ENCODE measurements at places on chromosomes 4 and X.

DNA sequence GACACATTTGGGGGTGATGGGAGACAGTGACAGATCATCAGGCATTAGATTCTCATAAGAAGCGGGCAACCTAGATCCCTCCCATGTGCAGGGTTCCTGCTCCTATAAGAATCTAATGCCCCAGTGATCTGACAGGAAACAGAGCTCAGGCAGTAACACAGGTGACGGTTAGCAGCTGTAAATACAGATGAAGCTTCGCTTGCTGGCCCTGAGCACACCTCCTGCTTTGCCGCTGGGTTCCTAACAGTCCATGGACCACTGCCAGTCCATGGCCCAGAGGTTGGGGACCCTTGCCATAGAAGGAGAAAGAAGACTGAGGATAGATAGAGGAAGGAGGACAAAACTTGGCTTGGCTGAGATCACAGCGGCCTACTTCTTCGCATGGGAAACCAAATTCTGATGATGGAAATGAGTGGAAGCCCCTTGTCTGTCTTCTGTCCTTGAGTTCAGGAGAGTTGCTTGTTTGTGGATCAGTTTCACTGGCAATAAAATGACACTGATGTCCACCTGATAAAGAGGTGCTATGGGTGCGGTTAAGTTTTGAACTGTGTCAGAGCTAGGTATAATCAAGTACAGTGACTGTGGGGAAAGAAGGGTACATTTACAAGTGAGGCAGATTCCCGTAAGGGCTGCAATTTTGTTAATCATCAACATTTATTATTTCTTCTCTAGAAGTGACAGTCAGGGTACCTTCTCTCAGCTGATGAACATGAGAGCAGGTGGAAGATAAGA, 1.7 kb upstream of the TIFA start:
- H3K4me3 ChIP-seq = no peak overlapping the region
- peak overlapping the region; percentile 81 for H3K27ac ChIP-seq
- peak; percentile 69 for DNase-seq
- no peaks in the 10 kb centered on the region for H3K27me3 ChIP-seq
- no peaks in the 10 kb centered on the region for H3K36me3 ChIP-seq
- H3K4me1 ChIP-seq = peaks cover 13% of the 10 kb centered on the region

GRCh38 chr4:2484993-2485392, 16.1 kb downstream of the RNF4 start:
- peak overlapping the region; percentile 92 for H3K27ac ChIP-seq
- H3K27me3 ChIP-seq = no peaks in the 10 kb centered on the region
- peaks cover 1% of the 10 kb centered on the region for H3K36me3 ChIP-seq

DNA sequence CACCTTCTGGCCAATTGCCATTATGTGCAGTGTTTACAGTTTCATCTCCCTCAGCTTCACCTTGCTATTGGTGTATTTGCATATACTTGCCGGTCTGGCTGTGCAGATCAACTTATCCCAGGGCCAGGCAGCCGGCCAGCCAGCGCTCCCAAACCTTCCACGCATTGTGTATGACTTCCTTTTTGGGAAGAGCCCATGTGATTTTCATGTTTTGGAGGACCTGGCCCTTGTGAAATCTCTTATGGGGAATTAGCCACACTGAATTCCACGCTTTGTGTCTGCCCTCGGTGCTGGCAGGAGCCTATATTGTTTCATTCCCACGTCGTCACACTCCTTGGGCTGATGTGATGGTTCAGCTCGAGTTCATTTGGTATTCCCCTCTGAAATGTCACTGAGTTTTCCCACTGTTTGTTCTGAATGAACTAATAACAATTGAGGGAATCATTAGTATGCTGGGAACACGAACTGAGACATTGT, 6.0 kb upstream of the PDLIM3 start:
- H3K4me1 ChIP-seq = no peaks in the 10 kb centered on the region
- no peak overlapping the region for H3K4me3 ChIP-seq
- H3K27me3 ChIP-seq = no peaks in the 10 kb centered on the region

DNA sequence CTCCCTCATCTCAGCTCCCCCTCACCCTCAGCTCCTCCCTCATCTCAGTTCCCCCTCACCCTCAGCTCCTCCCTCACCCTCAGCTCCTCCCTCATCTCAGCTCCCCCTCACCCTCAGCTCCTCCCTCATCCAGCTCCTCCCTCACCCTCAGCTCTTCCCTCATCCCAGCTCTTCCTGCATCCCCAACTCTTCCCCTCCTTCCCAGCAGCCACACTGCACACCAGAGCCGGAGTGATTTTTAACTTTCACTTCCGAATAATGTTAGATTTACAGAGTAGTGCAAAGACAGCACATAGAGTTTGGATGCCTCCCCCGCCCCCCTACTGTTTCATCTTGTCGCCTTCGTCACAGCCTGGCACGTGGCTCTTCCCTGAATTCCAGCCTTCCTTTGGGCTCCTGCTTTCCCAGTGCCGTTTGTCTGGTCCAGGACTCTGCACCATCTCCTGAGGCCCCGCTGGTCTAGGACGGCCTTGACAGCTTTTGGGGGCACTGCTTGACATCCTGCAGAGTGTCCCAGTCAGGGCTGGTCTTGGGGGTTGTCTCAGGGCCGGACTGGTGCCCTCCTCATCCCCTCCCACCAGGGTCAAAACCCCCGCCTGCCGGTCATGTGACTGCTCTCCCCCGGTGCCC, 110.2 kb downstream of the FAM53A start:
- no peaks in the 10 kb centered on the region for H3K36me3 ChIP-seq
- H3K4me3 ChIP-seq = no peak overlapping the region
- H3K27me3 ChIP-seq = peaks cover 4% of the 10 kb centered on the region

DNA sequence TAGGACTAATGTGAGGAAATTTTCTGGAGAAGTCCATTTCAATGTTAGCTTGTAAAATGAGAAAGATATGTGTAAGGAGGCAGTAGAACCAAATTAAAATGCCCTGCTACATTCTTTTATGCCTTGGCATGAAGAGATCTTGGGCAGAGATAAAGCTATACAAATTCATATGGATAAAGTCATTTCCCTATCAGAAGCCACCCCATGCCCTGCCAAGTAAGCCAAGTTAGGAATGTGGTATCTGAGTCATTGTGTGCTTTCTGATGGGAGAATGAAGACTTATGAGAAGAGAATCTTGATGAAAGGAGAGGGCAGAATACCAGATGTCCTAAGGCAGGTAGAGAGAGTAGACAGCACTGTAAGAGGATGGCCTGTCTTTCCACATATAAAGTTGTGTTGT, 83.7 kb downstream of the TEX13A start:
- H3K4me1 ChIP-seq = no peaks in the 10 kb centered on the region
- H3K27ac ChIP-seq = no peak overlapping the region
- DNase-seq = no peak
- H3K36me3 ChIP-seq = no peaks in the 10 kb centered on the region
- no peak overlapping the region for H3K4me3 ChIP-seq

- DNase-seq = peak; percentile 80
- no peak overlapping the region for H3K4me3 ChIP-seq
- H3K27me3 ChIP-seq = no peaks in the 10 kb centered on the region
- H3K27ac ChIP-seq = no peak overlapping the region
- H3K36me3 ChIP-seq = peaks cover 2% of the 10 kb centered on the region
These were observed 28.6 kb downstream of the HADH start for GRCh38 chr4:108018040-108018883.

- no peaks in the 10 kb centered on the region for H3K27me3 ChIP-seq
- no peak overlapping the region for H3K27ac ChIP-seq
- DNase-seq = peak; percentile 23
- H3K4me1 ChIP-seq = no peaks in the 10 kb centered on the region
These were observed 16.3 kb upstream of the DRD5 start for GRCh38 chr4:9765091-9765490.

DNA sequence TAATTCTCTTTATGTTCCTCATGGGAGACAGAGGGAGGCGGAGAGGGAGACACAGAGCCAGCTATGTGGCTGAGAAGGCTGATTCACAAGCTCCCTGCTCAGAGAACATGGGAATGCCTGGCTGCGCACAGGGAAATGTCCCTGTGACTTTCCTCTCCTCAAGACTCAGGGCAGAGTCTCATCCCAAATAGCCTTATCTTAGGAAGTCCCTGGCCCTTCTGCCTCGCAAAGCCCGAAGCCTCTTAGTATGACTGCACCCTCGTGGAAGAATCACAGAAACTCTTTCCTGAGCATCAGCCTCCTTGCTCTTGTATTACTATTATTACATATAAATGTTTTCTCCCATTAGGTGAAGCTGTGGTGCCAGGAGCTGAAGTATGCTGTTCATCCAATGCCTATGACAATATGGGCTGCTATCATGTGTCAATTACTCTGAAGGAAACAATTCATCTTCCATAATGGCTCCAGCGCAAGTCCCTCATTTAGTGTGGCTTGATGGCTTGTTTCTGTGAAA, 230.5 kb downstream of the MGST2 start:
- H3K36me3 ChIP-seq = no peaks in the 10 kb centered on the region
- H3K27me3 ChIP-seq = no peaks in the 10 kb centered on the region
- no peak for DNase-seq
- peaks cover 3% of the 10 kb centered on the region for H3K4me1 ChIP-seq
- no peak overlapping the region for H3K4me3 ChIP-seq

DNA sequence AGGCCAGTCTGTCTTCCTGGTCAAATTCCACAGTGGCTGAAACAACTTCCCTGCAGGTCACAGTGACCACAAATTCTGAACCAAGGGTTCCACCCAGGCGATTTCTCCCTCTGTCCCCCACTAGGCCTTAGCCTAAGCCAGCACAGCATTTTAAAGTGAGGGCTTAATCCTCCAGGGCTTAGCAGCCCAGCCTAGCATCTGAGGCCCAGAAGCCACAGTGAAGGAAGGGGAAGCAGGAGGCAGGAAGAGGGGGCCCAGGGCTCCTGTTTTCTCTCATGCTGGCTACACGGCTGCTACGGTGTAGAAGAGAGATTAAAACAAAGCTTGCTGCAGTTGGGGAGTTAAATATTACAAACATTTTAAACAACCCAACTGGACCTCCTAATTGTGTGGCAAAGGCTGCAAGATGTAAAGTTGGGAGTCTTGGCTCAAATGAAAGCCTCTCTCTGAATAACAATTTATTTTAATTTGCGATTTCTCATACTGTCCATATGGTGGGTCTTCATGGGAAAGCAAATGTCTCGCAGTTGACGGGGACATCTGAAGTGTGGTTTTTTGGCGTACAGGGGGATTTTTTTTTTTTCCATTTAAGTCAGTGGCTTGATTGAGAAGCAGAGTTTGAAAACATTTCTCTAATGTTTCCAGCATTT, 170.8 kb upstream of the RAI2 start:
- DNase-seq = no peak
- peaks cover 3% of the 10 kb centered on the region for H3K27me3 ChIP-seq
- no peak overlapping the region for H3K4me3 ChIP-seq
- no peak overlapping the region for H3K27ac ChIP-seq
- H3K4me1 ChIP-seq = no peaks in the 10 kb centered on the region

GRCh38 chr4:184434501-184435066, 39.8 kb downstream of the IRF2 start:
- H3K4me1 ChIP-seq = peaks cover 10% of the 10 kb centered on the region
- no peak for DNase-seq
- H3K4me3 ChIP-seq = no peak overlapping the region
- no peak overlapping the region for H3K27ac ChIP-seq
- no peaks in the 10 kb centered on the region for H3K27me3 ChIP-seq
- H3K36me3 ChIP-seq = no peaks in the 10 kb centered on the region

DNA sequence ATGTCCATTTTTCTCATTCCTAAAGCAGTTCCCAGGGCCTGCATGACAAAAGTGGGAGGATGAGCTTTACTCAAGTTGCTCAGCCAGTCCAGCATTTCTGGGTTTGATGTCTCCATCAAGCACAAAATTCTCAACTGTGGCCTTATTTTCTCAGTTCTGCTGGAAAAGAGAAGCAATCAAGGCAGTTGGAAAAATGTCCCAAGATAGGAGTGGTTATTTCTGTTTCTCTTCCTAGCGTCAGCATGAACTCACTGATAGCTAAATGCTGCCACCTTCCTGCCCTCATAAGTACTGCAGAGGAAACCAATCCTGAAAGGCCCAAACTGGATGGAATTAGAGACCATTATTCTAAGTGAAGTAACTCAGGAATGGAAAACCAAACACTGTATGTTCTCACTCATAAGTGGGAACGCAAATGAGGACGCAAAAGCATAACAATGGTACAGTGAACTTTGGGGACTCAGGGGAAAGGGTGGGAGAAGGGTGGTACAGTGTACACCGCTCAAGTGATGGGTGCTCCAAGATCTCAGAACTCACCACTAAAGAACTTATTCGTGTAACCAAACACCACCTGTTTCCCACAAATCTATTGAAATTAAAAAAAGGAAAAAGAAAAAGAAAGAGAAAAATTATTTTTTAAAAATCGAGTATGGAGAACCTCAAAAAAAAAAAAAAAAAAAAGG, 29.6 kb downstream of the ADH7 start:
- H3K27me3 ChIP-seq = no peaks in the 10 kb centered on the region
- H3K4me1 ChIP-seq = peaks cover 46% of the 10 kb centered on the region
- H3K27ac ChIP-seq = peak overlapping the region; percentile 74
- no peak overlapping the region for H3K4me3 ChIP-seq

GRCh38 chr4:141705747-141706377, 69.5 kb downstream of the IL15 start:
- no peak for DNase-seq
- no peaks in the 10 kb centered on the region for H3K27me3 ChIP-seq
- no peak overlapping the region for H3K4me3 ChIP-seq

DNA sequence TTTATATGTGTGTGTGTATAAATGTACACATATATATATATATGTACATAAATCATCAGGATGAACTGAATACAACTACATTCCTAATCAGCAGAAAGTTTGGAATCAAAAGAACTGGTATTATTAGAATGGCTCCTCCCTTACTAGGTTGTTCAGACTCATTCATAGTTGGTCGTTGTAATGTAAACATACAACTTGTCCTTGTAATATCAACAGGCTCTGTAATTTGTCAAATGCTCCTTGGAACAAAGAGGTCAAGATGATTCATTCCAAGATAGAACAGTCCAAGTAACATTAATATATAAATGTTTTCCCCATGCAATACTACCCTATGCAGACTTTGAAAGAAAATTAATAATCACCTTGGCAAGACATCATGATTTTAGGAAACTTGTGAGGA, 351.4 kb upstream of the SMIM31 start:
- no peak overlapping the region for H3K4me3 ChIP-seq
- H3K4me1 ChIP-seq = no peaks in the 10 kb centered on the region
- no peak for DNase-seq
- no peak overlapping the region for H3K27ac ChIP-seq

- H3K36me3 ChIP-seq = no peaks in the 10 kb centered on the region
- DNase-seq = no peak
- no peak overlapping the region for H3K4me3 ChIP-seq
- H3K27ac ChIP-seq = no peak overlapping the region
- H3K4me1 ChIP-seq = no peaks in the 10 kb centered on the region
These were observed 95.9 kb upstream of the DUSP21 start for GRCh38 chrX:44747969-44748368.

GRCh38 chr4:133186210-133186609, 37.1 kb downstream of the PCDH10 start:
- H3K27me3 ChIP-seq = no peaks in the 10 kb centered on the region
- no peaks in the 10 kb centered on the region for H3K4me1 ChIP-seq
- no peak for DNase-seq
- no peak overlapping the region for H3K4me3 ChIP-seq

DNA sequence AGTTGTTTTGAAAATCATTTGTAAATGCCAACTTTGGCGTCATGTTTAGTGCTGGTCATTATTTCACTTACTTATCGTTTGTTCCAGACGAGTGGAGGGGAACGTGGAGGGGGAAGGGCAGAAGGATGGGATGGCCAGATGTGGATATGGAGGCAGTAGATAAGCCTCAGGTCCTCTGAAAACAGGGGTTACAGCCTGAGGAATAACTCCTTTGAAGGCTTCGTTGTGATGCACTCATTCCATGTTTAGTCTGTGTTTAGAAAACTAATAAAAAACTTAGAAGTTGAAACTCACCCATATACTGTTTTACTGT, 1.1 kb downstream of the MOB1B start:
- H3K4me1 ChIP-seq = no peaks in the 10 kb centered on the region
- H3K4me3 ChIP-seq = peak overlapping the region; percentile 17
- no peaks in the 10 kb centered on the region for H3K27me3 ChIP-seq
- no peak for DNase-seq
- peak overlapping the region; percentile 77 for H3K27ac ChIP-seq
- H3K36me3 ChIP-seq = no peaks in the 10 kb centered on the region

All from small intestine (tissue), 16 donors.